ENCODE measurements at places on chromosomes 1 and 21.

- no peak for DNase-seq
Observed at GRCh38 chr1:194277927-194278326, 1091.5 kb upstream of the B3GALT2 start.

DNA sequence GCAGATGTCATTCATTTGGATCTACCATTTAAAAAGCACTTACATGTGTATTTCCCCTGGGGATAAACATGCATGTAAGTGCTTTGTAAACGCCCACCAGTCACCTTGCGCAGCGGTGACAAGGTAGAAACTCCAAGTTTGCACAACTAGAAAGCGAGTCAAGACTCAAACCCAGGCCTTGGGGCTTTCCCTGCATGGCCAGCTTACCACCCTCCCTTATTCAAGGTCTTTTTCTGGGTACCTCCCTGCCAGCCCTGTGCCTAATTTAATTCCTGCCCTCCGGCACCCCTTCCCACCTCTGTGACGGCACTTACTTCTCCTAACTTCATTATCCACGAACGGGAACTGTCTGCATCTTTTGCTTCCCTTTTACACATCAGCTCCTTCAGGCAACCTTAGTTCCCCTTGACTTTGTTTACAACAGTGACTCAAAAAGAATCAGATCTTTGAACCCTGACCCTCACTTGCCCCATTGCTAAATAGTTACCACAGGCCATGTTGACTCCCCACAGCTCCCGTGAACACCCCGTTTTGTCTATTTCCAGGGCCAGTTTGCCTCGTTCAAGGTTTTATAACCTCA lies 138.3 kb upstream of the ETS2 start:
- DNase-seq: no peak

- DNase-seq: no peak
Observed at GRCh38 chr1:84550826-84551225, 23.4 kb downstream of the CTBS start.

DNA sequence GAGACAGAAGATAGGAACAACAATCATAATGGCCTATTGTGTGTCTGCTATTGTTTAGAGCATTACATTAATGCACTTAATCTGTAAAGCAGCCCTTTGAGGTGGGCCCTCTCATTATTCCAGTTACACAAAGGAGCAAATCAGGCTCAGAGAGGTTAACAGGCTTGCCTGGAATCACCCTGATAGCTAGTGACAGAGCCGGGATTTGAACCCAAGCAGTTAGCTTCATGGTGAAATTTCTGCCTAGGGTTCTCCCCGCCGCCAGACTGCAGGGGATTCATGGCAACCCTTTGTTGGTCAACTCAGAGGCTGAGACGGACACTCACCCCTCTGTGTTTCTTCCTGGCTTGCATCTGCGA lies 7.1 kb downstream of the HEYL start:
- DNase-seq: no peak

DNA sequence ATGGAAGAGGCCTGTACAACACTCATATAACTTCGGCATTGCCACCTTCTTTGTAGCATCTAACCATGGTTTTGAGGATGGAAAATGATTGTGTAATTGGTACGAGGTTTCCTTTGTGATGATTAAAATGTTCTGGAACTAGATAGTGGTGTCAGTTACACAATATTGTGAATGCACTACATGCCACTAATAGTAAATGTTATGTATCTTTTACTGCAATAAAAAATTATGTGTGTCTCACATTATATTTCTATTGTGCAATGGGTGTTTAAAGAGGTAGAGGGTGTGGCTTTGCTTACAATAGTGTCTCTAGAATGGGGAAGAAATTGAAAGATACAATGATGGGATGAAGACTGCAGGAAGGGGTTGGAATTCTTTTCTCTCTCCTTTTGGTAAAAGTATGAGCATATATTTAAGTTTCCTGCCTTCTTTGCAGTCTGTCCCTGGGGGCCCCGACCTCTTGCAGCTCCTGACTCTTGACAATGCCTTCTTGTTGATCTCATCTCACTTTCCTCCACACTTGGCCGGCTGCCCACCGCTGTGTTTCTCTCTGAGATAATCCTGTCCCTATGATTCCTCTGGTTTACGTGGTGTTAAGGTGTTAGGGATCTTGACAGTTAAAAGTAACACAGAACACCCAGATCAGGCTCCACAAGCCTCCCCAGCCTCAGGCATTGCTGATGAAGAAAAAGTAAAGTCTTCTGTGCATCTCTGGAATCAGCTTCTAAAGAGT lies 39.3 kb downstream of the MTARC1 start:
- no peak for DNase-seq

- DNase-seq: no peak
Observed at GRCh38 chr21:42426424-42426823, 22.7 kb downstream of the UBASH3A start.

DNA sequence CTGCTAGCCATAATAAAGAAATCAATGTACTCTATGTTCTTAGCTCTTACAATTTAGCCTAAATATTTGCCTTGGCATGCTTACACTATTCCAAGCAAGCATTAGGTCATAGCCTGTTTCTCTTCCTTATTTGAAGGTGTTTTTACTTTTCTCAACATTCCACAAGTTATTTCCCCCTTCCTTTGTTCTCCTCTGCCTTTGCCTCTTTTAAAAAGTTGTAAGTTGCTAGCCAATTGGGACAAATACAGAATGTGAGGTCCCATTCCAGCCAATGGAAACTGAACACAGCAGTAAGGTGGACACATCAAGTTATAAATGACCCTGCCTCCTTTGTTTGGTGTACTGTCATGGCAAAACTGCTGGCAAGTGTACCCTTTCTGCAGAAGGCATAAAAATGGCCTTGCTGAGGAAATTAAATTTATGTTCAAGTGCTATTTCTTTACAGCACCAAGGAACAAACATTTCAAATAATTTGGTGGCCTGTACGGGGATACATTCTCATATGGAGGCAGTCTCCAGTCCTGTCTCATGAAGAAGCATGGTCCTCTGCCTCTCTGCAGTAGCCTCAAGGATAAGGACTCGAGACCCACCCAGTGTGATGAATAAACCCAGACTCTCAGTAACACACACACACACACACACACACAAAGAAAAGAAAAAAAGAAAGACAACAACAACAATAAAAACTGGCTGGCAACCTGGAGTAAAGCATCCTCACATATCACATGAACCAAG lies 28.8 kb upstream of the FMO1 start:
- DNase-seq: no peak

GRCh38 chr1:220483700-220484099 lies 44.2 kb upstream of the MARK1 start:
- DNase-seq: no peak

DNA sequence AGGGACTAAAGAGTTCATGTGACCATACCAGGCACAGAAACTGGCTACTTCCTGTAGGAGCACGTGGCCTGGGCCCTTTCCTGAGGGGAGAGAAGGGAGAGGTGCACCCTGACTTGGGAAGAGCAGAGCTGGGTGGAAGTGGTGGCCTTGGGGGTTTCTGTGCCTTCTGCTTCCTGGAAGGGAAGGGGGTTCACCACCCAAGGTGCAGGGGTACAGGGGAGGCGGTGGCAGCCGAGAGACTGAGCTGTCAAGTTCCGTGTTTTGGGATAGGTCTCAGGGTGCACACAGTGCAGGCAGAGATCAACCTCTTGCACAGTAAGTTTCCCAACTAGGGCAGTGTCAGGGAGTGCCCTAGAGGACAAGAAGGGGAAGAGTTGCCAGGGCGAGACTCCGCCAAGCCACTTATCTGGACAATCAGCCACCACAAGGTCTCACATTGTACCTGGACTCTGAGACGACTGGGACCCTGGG lies 10.1 kb downstream of the HECTD3 start:
- no peak for DNase-seq

DNA sequence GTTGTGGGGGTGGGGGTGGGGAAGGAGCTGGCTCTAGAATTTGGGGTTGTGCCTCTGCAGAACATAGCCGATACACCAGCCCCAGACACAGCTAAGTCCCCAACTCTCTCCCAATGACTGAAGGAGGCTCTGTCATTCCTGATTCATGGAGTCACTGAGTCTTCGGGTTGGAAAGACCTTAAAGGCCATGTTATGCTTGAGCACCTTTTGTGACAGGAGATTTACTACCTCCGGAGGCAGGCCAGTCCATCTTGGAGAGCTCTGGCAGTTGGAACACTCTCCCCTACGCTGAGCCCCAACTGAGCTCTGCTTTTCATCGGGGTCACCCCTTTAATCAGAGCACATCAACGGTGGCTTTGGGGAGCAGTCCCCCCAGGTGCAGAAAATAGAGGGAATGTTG lies 284.4 kb upstream of the GJB5 start:
- DNase-seq: no peak

DNA sequence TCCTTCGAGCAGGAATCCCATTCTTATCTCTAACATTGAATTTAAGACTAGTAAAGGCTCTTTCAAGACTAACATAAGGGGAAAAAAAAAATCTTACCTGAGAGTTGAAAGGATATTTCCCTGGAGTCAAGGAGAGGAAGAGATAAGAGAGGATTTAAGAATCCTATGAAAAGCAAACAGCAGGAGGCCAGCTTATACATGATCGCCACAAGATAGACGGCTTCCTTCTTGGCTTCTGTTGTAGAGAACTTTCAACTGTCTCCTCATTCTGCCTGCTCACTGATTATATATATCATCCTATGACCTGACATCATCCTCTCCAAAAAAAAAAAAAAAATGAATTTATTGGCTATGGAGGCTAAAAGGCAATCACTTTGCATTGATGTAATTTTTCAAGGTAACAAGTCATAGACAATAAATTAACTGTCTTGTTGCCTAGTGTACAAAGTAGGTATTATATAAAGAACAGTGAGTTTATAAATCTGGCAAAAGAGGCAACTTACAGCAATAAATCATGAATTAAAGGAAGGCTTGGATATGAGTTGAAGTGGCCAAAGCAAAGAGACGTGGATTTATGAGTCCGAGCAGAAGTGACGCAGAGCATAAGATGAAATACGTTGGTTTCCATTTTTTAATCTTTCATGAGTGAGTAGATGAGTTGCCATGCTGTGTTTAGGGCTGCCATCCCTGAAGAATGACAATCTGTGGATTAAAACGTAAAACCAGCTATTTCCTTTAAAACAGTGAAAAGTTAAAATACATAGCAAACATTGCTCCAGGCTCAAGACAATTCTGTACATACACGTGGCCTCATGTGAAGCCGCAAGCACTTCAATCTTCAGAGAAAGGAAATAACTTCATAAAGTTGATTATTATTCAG lies at the start of gene UTS2:
Gene UTS2 (minus strand): TSS at position 262 of the 880 bp plus-strand sequence. CDS start 62 bp downstream, at position 200.
- no peak for DNase-seq

DNA sequence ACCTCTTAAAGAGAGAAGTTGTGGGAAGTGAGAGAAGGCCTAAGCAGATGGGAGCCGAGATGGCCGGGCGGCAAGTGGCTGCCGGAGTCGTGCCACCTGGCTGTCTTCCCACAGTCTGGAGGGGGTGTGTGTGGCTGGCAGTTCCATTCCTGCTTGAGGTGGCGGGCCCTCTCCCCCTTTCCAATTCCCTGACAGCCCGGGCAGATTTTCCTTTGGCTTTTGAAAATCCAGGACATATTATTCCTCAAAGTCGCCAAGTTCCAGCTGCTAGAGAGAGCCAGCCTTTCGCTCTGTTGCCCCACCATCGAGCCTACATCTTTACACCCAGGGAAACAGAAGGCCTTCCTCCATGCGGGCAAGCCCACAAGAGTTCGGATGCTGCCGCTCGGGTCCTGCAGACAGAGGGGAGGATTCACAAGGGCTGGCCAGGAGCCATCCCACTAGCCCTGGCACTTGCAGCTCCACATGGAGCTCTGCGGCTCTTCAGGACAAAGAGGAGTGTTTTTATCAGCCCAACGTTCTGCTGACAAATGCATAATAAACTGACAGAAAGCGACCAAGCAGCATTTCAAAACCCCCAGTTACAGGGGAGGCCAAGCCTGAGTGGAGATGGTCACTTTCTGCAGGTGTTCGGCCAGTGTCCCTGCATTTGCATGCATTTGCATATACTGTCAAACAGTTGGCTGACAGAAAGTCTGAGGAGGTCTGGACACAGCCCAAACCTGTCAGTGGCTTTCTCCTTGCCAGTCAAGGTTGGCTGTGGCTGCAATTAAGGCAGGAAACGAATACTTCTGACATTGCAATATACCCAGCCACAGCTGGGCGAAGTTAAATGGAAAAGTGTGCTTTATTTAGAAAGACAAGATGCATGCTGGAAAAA lies 45.9 kb downstream of the OLIG1 start:
- DNase-seq: no peak

DNA sequence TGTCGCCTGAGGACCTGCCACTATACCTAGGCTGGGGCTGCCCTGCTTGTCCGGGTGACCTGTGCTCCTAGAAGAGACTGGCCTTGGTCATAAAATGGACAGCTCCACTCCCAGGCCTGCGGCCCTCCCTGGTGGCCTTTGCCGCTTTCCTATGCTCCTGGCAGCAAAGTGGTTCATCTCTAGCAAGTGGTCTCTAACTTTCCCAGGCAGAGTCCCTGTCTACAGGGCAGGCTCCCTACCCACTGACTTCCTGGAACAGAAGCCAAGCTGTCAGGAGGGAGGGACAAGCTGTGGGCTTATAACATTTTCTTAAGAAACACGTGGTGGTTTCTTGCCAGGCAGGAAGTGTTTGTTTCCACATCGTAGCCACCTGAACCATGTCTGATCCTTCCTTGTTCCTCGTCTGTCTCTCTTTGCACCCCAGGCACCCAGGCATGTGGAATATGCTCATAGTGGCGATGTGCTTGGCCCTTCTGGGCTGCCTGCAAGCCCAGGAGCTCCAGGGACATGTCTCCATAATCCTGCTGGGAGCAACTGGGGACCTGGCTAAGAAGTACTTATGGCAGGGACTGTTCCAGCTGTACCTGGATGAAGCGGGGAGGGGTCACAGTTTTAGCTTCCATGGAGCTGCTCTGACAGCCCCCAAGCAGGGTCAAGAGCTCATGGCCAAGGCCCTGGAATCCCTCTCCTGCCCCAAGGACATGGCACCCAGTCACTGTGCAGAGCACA lies 10.1 kb downstream of the H6PD start:
- DNase-seq: no peak

GRCh38 chr1:214573386-214574318 lies 22.2 kb upstream of the PTPN14 start:
- DNase-seq: no peak

DNA sequence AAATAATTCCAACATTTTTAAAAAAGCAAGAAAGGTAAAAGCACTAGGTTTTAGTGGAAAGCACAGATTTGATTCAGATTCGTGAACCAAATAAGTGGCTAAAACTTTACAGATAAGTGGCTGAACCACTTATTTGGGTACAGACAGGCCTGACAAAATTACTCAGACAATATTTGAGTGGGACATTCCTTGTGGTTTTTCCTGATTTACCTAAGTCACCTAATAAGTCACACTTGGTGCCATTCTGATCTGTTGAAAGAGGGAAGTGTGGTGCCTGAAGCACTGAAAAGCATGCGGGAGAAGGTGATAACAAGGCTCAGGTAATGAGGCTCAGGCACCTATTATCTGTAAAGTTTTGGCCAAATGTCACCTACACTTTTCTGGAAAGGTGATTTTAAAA lies 81.6 kb upstream of the CD55 start:
- no peak for DNase-seq

Measured in germinal center (tissue), 1 donor.